ENCODE measurements at places on chromosomes 3 and 15.

DNA sequence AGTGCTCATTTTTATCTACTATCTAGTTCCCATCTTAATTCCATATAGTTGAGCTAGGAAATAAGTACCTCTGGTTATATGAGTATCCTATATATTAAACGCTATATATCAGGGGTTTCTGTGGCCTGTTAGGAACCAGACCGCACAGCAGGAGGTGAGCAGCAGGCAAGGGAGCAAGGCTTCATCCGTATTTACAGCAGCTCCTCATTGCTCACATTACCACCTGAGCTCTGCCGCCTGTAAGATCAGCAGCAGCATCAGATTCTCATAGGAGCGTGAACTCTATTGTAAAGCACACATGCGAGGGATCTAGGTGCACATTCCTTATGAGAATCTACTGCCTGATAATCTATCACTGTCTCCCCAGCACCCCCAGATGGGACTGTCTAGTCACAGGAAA, 23.0 kb downstream of the GSK3B start:
- DNase-seq: no peak

DNA sequence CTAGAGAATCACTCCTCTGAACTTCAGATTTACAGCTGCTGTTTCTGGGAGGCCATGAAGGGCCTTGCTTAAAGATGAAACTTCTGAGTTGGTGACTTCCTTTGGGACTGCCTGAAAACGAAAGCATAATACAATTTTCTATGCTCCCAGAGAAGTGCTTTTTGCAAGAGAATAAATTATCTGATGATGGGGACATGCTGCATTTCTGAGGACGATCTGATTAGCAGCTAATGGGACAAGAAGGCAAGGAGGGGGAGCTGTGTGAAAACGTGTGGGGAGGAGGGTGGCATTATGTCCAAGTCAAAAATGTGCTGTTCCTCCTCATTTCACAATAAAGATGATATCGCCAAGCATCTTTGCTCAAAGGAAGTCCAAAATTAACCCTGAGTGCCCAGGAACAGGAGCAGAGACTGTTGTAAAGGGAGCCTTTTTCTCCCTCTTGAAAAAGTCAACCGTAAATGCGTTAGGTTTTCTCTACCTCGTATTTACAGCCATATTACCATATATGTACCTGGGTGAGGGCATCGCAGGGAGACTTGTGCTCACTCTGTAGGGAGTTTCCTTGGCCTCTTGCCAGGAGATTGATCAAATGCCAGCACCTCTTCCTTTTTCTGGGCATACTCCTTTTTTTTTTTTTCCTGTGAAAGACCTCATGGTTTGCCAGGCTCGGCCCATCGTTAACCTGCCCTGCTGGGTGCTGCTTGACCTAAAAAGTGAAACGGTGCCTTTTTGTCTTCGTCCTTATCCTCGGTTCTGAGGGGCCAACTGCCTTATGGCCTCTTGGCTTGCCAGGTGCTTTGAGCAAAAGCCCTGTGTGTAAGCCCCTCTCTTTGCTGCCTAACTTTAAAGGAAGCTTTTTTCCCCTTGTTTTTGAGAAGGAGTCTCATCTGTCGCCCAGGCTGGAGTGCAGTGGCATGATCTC, 11.5 kb downstream of the ITPR1 start:
- DNase-seq: no peak

DNA sequence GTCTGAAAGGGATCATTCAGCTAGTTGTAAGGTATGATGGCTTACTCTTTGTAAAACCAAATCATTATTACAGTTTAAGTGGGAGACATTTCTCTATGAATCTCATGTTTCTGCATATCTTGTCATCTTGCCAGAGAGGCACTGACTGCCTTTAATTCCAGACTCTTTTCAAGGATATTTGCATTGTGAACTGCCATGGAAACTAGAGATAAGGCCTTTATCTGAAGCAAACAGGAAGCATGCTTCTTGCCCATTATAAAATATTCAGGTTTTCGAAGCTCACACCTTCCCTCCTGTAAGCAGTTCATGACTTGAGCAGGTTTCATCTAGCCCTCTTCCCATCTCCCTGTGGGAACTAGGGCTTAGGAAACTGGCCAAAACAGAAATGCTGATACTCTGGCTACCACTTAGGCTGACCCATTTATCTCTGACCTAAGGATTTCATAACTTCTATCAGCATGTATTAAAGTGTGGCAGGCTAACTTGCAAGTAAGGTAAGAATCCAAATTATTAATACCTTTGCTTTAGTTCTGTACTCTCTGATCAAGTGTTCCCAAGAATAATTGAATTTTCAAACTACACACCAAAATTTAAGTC, 326.6 kb upstream of the ALCAM start:
- no peak for DNase-seq

- DNase-seq: no peak
These were observed at the start of gene GRAMD2A for GRCh38 chr15:72197460-72198355. TSS of gene GRAMD2A (minus strand) at chr15:72197787.
